LoVo (cell line): ENCODE measurements at places on chromosomes 4 and X.

GRCh38 chr4:102787096-102787881 is 26.5 kb upstream of the MANBA start:
- DNase-seq: no peak

- DNase-seq: no peak
Observed at GRCh38 chrX:55220119-55220794, at the start of gene PAGE5. TSS of gene PAGE5 (plus strand) at chrX:55220346. CDS start at chrX:55221383, 1,037 bp downstream.

DNA sequence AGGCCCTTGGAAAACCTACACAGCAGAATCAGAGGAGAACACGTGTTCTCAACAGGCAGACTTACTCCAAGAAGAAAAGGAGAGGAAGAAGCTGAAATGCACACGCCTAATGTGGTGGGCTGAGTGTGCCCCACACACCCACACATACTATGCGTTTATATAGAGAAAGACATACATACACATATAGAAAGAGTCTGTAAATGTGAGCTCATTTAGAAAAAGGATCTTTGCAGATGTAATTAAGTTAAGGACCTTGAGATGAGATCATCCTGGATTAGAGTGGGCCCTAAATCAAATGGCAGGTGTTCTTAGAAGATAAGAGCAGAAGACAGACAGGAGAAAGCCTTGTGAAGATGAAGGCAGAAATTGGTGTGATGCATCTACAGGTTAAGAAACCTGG is 87.2 kb upstream of the KLF3 start:
- DNase-seq: no peak

DNA sequence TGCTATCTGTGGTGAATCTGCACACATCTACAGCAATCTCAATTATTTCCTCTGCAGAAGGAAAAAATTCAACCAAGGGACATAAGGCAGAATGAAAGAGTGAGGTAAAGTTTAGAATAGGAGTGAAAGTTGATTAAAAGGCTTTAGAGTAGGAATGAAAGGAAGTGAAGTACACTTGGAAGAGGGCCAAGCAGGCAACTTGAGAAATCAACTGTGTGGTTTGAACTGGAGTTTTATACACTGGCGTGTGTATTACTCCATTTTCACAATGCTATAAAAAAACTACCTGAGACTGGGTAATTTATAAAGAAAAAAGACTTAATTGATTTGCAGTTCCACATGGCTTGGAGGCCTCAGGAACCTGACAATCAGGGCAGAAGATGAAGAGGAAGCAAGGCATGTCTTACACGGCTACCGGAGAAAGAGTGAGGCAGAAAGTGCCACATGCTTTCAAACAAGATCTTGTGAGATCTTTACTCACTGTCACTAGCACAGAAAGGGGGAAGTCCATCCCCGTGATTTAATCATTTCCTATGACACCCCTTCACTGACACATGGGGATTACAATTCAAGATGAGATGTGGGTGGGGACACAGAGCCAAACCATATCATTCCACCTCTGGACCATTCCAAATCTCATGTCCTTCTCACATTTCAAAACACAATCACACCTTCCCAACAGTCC is 234.8 kb downstream of the IL15 start:
- DNase-seq: no peak

DNA sequence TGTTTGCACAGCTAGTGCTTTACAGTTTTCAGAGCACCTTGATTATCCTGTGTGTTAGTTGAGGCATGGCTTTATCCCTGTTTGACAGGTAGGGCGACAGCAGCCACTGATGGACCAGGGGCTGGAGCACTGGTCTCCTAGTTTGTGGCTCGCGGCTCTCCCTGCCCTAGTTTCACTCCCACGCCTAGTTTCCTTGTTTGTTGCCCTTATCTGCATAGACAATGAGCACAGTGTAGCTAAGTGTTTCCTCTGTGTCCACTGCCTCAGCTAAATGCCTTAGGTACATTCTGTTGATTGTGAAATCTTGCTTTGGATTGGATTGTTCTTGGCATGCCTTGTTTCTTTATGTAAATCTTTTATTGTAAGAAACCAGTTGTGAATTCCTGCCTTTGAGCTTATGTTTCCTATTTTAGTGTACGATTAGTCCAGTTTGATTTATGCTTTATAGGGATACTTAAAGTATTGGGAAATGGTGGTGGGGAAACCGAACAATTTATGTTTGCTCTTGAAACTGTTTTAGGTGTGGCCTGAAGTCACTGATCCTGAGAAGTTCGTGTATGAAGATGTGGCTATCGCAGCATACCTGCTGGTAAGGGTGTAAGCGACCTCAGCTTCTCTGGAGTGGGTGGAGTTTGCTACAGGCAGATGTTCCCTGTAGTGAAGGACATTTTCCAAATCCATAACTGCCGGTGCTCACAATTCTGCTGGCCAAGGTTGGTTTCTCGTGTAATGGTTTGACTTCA is 11.0 kb downstream of the TRMT44 start:
- no peak for DNase-seq

DNA sequence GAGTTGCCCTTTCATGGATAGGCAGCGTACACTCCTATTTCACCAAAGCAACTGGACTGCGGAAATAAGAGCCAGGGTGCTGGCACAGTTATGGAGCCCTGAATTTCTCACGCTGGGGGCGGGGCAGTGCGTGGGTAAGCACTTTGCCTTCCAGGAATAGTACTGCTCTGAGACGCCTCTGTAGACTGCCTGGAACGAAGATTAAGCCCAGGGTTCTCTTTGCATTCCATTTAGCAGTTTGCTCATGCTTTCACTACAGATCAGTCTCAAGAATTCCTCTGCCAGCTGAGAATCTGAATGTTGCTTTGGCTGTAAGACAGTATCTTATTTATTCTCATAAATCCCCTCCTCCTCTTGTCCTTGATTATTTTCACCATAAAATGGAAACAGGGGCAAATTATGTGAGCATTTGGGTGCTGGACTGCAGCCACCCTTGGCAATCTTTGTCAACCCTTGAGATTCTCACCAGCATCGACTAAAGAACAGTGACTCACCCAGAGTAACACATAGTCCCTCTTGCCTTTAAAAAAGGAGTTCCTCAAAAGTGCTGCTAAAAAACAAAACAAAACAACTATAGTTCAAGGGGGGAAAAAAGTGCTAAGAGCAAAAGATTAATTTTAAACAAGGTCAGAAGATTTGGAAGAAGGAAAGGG is 88.9 kb upstream of the CITED1 start:
- DNase-seq: no peak

- no peak for DNase-seq
Observed at GRCh38 chr4:133775881-133776280, 425.7 kb downstream of the PABPC4L start.

DNA sequence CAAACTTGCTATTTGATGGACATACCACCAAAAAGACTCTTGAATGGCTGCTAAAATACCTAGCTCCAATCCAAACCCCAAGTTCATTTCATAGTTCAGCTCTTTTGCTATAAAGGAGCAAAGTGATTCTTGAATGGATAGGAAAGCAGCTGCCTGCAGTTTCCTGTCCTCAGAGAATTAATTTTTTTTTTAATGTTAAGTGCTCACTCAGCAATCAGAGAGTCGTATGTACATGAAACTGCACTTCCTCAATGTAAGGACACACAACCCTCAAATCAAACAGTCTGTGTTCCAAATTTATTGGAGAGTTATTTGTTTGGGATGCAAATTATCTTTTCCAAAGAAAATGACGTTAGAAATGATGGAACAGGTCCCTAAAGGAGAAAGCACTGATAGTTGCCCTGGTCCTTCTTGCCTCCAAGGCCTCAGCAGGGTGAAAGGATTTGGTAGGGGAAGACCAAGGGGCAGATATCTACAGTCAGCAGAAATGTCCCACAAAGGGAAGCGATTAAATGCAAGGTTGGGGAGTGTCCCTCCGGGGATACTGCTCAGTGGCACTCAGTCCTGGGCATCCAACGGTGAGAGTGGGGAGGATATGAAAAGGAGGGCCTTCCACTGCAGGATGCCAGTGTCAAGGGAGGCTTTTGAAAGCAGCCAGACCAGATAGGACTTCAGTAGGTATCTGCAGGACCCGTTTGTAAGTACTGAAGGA is 67.2 kb upstream of the RASGEF1B start:
- DNase-seq: no peak

- DNase-seq: no peak
Observed at GRCh38 chr4:26955241-26955640, 94.6 kb downstream of the STIM2 start.

GRCh38 chr4:103478734-103479133 is 241.1 kb downstream of the TACR3 start:
- no peak for DNase-seq

DNA sequence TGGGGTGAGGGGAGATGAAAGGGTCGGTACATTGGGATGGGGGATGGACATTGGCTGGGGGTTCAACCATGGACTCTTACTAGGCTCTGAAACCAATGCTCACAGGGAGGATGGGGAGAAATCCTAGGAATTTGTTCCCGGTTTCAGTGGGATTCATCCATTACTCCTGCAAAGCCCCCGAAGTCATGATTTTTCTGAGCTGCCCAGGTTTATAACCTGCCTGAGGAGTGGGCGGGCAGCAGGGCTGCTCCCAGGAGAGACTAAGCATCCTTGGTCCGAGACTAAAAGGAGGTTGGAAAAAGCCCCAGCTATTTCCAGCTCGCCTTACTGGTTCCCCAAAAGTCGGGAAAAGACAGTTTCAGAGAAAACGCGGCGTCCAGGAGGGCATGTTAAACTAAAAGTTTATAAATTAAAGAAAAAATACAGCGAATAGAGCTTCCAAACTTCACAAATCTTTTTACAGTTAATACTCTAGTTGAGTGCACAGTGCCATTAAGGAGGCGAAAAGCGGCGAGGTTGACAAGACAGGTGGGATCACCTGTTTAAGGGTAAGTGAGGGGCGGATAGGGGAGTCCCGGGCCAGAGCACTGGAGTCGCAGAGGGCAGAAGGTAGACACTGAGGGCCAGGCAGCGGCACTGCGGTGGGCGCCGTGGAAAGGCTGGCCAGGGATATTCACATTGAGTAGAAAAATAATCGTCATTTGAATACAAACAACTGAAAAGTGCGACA is 3.7 kb downstream of the NKX3-2 start:
- no peak for DNase-seq

DNA sequence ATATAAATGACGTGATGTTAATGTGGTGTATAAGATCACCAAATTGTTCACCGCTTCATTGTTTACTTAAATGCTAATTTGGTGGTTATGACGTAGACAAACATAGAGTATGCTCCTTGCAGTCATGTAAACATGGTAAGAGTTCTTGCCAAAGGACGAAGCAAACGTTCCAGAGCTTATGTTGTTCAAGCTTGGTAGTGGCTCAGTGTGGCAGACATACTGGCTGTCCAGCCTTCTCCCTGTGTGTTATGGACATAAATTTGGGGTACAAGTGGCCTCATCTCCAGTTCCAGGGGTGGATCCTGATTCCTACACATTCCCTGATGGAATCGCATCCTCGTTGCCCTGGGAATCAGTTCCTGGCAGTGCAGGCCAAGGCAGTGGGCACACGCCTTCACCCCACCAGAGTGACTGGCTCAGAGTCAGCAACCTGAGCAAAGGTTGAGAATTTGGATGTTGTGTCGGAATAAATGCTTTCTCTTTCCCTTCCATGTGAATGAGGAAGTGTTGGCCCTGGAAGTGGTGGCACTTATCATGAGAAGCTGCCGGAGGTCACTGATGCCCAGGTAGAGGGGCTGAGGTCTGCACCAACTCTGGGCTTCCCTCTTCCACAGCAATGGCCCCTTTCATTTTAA is 25.4 kb downstream of the F11 start:
- DNase-seq: no peak

GRCh38 chrX:71253253-71254091 is 468 bp downstream of the ZMYM3 start:
- DNase-seq: peak; percentile 23
